ENCODE measurements at places on chromosomes 16 and 17.

DNA sequence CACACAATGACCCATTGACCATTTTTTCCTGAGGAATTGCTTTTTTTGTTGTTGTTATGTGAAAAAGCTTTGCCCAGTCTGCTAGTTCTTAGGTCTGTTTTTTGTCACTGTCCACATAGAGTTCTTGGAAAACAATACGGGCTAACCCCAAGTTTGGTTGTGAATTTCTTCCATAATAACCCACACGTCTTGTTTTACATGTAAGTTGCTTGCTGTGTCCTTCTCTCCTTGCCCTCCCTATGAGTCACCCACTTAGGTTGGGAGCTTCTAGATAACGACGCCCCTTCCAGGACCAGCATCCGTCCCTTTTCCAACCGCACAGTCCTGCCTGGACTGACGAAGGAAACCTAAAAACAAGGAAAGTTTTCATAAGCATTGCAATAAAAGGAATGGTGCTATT, 175.3 kb upstream of the HS3ST3A1 start:
- DNase-seq: no peak

- DNase-seq: no peak
Measured at GRCh38 chr17:75738218-75738802, 17.1 kb downstream of the ITGB4 start.

- DNase-seq: no peak
Measured at GRCh38 chr17:5837055-5837491, 233.1 kb upstream of the WSCD1 start.

DNA sequence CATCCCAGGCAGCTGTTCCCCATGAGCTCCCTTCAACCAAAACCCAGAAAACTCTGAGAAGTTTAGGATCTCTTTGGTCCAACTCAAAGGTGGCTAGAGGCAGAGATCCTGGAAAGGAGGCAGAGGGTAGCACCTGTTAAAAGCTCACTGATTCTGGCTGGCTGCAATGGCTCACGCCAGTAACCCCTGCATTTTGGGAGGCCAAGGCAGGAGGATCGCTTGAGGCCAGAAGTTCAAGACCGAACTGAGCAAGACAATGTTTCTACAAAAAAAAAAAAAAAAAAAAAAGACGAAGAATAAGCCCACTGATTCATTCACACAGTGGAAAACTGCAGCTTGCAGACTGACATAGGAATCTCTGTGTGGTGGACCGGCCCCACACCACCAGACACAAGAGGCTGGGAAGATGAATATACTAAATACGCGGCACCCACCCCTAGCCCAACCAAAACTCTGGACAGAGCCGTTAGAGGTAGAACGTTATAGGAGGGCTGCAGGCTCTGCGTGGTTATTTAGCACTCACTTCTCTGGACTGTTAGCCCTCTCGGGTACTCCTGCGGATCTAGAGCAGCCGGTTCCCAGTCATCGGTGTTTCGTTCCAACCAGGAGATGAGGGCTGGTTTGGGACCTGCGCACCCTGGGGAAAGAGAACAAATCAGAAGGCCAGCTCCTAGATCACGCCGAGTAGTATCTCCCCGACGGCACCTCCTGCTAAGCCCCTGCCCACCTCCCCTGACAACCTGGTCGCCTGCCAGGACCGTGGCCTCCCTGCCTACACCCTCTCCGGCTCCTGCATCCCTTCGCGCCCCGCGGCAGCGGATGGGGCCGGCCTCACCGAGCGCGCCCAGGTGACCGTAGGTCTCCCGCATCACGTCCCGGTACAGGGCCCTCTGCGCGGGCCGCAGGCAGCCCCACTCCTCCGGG, 925 bp downstream of the ZNF689 start:
- DNase-seq: no peak

GRCh38 chr16:84368308-84368996, at the start of gene ATP2C2:
TSS of gene ATP2C2 (plus strand) at chr16:84368538. CDS start at chr16:84368616, 78 bp downstream.
- no peak for DNase-seq

DNA sequence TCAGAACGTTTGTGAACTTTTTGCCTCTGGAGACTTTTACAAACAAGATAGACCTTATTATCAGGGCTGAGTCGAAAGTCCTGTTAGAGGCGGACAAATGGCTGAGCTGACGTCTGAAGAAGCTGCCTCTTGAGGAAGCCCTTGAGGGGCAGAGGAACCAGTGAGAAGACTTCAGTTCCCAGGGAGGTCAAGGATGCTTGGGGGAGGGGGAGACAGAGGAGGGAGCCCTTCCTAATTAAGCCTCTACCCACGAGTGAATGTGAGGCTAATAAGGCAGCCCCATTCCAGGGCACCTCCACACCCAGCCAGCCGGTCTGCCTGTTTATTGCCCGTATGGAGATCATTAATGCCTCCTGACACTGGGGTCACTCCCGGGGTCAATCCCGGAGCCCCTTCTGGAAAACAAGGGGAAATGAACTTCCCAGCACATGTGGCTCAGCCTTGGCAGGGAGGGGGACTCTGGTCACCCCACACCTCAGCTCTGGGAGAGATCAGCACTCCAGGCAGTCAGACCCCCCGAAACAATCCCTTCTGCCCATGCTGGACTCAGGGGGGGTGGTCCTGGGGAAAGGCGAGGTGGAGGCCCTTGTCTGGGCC, 9.2 kb upstream of the TBX4 start:
- DNase-seq: no peak

- DNase-seq: no peak
Measured at GRCh38 chr16:73213732-73214455, 166.0 kb upstream of the ZFHX3 start.

DNA sequence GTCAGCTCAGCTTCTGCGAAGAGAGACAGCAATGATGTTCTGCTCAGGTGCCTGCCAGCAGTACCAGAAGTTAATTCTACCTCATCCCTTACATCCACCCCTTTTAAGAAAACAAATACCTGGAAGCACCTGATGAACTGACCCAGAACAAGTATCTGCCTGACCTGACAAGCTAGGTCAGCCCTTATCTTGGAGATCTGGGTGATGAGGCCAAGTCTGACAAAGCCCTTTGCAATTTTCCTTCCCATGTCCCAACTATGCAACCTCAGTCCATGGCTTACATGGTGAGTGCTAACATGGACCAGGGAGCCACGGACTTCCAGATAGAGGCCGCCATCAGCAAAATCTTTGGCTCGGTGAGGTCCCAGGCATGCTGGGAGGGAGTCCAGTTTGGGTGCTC, 3.6 kb downstream of the ACADVL start:
- DNase-seq: no peak

DNA sequence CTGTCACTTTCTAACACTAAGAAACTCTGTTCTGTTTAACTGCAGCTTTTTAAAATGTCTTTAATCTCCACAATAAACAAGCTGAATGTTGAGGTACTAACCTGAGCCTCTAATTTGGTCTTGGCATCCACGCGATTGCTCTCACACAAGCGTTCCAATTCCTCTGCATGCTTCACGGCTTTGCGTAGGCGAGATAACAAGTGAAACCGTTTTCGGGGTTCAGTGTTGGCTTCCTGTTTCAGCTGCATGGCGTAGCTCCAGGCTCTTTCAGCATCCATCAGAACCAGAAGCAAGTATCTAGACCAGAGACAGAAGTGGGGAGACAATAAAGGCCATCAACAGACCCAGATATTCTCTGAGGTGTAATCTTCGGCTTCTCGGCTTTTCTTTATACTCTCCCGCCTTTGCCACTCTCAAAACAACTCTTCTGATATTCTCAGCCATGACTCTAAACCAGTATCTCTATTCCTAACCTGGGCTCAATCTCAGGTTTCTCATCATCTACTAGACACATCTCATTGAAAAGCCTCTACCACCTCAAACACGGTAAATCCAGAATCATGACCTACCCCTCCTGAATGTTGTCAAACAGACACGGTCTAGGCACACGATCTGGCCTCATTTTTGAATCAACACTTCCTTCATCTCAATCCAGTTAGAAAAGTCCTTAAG, 8.3 kb downstream of the SRP68 start:
- no peak for DNase-seq
